ENCODE measurements at places on chromosomes 13 and 19. TPM values are rescaled to one million over a fixed set of nuclear protein-coding genes. Genes with fewer than 3 reads are reported as not detected.
A peak's percentile ranks its signal among the peaks of the same experiment; 100 is the strongest.

Gene TMEM272
- not detected for total RNA-seq

Gene SELENOW
- 312 TPM for total RNA-seq

Gene CCDC8
- 7.3 TPM for total RNA-seq

GRCh38 chr19:11541238-11541637 is 2.6 kb downstream of the CNN1 start:
- DNase-seq, result no peak
- no peaks in the 10 kb centered on the region for H3K27me3 ChIP-seq
- peaks cover 5% of the 10 kb centered on the region for H3K4me1 ChIP-seq
- H3K27ac ChIP-seq, result no peak overlapping the region

GRCh38 chr19:44903602-44904425 is 1.8 kb upstream of the APOE start:
- no peak overlapping the region for H3K27ac ChIP-seq
- H3K27me3 ChIP-seq, result no peaks in the 10 kb centered on the region

DNA sequence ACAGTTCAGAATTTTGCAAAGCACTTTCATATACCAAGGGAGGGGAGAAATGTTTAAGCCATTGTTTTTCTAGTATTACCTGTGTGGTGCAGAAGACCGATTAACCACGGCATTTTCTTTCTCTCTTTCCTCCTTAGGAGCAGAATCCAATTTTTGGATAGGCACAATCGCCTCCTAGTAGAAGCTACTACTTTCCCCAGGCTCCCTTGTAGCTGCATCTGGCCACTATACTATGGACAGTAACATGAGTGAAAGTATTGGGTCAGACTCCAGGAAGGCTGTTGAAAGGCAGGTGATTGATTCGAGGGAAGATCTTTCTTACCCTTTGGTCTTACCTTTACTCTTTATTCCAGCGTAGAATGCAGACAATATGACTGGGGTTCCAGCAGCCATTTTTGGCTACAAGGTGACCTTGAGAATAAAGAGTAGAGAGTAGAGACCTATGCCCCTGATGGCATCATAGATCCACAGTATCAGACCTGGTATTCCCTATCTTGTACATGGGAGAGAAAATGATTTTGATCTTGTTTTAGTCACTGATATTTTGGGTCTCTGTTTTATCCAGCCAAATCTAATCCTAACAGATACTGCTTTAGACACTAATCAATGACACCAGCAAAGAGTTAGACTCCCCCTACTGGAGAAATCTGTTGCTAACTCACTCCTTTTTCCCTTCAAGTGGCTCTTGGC is 77.0 kb downstream of the LRRC63 start:
- H3K36me3 ChIP-seq, result no peaks in the 10 kb centered on the region
- H3K27me3 ChIP-seq, result no peaks in the 10 kb centered on the region
- H3K4me1 ChIP-seq, result no peaks in the 10 kb centered on the region
- no peak overlapping the region for H3K27ac ChIP-seq
- no peak for DNase-seq
- H3K4me3 ChIP-seq, result no peak overlapping the region

DNA sequence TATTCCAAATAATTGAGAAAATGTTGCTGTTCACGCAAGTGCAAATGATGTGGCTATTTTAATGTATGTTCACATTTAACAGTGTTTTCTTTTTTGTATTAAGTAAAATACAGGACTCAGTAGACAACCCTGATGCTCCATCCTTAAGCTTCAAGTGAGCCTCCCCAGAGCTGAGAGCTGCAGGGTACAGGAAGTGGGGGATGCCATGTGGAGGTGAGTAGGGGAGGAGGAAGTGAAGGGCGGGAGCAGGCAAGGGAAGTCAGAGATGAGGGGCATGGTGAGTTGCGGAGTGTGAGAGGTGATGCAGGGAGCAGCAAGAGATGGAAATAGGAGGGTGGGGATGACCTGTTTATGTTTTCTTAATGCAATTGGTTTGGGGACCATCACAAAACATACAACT is 711.0 kb downstream of the UQCRFS1 start:
- H3K36me3 ChIP-seq, result no peaks in the 10 kb centered on the region
- H3K4me1 ChIP-seq, result peaks cover 11% of the 10 kb centered on the region
- no peaks in the 10 kb centered on the region for H3K27me3 ChIP-seq
- no peak overlapping the region for H3K4me3 ChIP-seq
- no peak for DNase-seq

DNA sequence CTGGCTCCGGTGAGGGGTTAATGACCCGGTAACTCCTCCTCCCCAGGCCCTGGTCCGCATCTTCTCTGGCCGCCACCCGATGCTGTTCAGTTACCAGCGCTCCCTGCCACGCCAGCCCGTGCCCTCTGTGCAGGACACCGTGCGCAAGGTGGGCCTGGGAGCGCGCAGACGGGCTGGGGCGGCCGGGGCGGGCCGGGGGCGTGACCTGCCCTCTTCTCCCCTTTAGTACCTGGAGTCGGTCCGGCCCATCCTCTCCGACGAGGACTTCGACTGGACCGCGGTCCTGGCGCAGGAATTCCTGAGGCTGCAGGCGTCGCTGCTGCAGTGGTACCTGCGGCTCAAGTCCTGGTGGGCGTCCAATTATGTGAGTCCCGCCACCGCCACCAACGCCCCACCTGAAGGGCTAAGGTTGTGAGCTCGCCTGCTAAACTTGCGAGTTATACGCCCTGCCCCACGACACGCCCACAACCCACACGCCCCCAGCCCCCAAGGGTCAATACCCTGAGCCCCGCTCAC is 10.4 kb downstream of the CPT1C start:
- H3K4me1 ChIP-seq, result no peaks in the 10 kb centered on the region
- no peak overlapping the region for H3K4me3 ChIP-seq
- H3K27ac ChIP-seq, result no peak overlapping the region
- H3K36me3 ChIP-seq, result no peaks in the 10 kb centered on the region

DNA sequence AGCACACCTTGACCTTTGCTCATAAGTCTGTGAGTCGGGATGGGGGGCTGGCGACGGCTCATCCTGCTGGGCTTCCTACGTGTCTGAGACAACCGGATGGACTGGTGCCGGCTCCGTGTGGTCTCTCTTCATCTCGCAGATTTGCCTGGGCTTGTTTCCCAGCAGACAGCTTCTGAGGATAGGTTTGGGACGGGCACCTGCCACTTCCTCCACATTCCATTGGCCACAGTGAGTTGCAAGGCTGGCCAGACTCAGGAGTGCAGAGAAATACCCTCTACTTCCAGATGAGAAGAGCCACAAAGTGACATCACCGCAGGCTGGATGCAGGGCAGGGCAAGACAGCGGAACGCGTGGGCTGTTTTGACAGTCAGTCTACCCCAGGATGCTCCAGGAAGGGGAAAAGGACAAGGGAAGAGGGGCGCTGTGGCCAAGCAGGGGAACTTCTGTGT is 48.1 kb downstream of the IRS2 start:
- no peaks in the 10 kb centered on the region for H3K4me1 ChIP-seq
- no peaks in the 10 kb centered on the region for H3K36me3 ChIP-seq
- no peak overlapping the region for H3K4me3 ChIP-seq
- H3K27me3 ChIP-seq, result no peaks in the 10 kb centered on the region

DNA sequence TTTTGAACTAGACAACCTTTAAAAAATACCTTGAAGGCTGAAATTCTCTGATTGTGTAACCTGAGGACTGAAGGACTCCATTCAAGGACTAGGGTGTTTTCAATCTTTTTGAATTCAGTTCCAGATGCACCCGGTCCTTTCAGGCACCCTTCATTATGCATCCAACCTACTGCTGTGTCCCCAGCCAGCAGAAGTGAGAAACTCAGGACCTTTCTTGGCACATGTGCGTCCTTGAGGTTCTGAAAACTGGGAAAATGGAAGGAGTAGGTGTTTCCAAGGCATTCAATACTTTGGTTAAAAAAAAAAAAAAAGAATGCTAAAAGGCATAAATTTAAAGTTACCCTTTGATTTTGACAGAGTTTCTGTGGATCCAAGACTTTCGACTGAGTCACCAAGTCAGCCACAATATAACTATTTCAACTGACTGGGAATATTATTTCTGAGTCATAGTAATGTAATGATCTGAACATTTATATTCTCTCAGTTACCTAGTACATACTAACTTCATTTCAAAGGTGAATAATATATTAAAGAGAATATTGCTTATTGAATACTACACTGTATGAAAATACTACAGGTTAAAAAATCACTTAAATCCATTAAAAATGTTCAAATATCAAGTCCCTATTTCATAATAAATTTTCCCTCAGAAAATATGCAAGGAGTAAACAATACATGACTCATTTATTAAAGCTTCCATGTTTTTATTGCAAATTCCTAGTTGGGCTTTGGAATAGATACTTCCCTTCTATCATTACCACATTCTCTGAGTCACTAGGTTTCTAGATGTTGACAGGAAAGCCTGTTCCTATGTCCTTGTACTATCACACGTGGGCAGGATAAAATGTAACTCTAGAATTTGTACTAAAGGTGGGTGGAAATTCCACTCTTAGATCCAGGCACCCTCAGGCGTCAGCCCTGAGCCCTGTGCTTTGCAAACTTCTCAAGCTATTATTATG is 2.4 kb upstream of the ITGBL1 start:
- H3K27ac ChIP-seq, result no peak overlapping the region
- no peak for DNase-seq
- peaks cover 3% of the 10 kb centered on the region for H3K27me3 ChIP-seq
- H3K4me1 ChIP-seq, result peaks cover 9% of the 10 kb centered on the region
- no peaks in the 10 kb centered on the region for H3K36me3 ChIP-seq

- DNase-seq, result no peak
- no peak overlapping the region for H3K27ac ChIP-seq
- peaks cover 11% of the 10 kb centered on the region for H3K4me1 ChIP-seq
Measured at GRCh38 chr13:45198041-45198440, 2.8 kb downstream of the KCTD4 start.

GRCh38 chr19:2248136-2249009 is 750 bp upstream of the AMH start:
- H3K4me3 ChIP-seq, result no peak overlapping the region
- H3K27ac ChIP-seq, result no peak overlapping the region

DNA sequence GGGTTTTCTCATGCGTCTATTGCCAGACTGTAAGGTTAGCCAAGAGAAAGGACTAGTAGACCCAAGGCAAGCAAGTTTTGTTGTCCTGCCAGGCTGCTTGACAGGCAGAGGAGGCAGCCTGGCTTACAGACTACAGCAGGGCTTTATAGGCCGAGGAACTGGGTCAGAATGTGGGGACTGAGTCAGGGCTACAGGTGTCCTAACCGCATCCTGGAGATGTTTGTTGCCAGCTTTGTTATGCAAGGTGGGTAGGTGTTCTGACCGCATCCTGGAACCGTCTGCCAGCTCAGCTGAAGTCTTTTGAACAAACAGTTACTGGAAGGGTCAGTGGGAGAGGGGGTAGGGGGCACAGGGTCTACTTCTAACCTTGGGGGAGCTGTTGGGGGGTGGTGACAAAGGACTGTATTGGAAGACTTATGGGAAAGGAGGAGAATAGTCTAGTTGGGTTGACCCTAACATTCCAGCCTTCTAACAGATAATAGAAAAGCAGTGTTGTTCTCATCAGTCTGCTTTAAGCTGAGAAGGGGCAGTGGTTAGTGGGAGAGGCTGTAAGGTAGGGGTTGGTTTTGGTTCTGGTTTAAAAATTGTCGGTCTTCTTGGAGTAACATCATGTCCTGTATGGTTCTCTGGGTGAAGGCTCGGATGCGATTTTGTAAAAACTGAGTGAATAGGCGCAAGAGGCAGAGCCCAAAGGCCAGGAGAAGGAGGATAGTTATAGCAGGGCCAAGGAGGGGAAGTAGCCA is 913.8 kb upstream of the SLITRK5 start:
- H3K4me1 ChIP-seq, result no peaks in the 10 kb centered on the region
- no peak overlapping the region for H3K27ac ChIP-seq
- no peak for DNase-seq
- H3K27me3 ChIP-seq, result no peaks in the 10 kb centered on the region

DNA sequence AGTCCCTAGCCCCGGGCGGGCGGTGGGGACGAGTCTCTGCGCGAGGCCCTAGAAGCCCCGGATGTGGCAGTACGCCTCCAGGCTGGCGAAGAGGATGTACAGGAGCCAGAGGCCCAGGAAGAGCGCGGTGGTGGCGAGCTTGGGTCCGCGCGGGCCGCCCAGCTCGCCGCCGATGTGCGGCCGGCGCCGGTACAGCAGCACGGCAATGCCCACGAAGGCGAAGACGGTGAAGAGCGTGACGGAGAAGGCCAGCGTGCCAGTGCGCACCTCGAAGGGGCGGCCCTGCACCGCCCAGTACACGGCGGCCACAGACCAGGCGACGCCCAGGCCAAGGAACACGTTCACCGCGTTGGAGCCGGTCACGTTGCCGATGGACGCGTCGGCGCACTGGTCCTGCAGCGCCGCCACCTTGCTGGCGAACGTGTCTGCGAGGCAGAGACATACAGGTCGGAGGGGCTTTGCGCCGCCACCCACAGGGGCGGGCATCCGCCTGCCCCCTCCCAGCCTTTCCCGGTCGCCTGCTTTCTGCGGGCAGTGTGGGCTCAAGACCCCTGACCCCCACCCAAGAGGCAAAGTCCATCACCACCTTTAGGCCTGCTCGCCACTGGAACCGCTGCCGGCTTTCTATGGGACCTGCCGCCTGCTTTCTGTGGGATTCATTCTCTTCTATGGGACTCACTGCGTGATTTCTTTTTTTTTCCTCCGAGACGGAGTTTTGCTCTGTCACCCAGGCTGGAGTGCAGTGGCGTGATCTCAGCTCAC is 10.9 kb upstream of the MEIS3 start:
- no peaks in the 10 kb centered on the region for H3K36me3 ChIP-seq
- peak; percentile 41 for DNase-seq
- no peak overlapping the region for H3K27ac ChIP-seq
- no peaks in the 10 kb centered on the region for H3K27me3 ChIP-seq
- H3K4me1 ChIP-seq, result peaks cover 24% of the 10 kb centered on the region
- no peak overlapping the region for H3K4me3 ChIP-seq

GRCh38 chr13:31772231-31772630 is 32.9 kb downstream of the RXFP2 start:
- no peak for DNase-seq
- H3K4me1 ChIP-seq, result peaks cover 5% of the 10 kb centered on the region
- H3K4me3 ChIP-seq, result no peak overlapping the region
- H3K36me3 ChIP-seq, result no peaks in the 10 kb centered on the region

- H3K4me3 ChIP-seq, result no peak overlapping the region
- H3K4me1 ChIP-seq, result no peaks in the 10 kb centered on the region
- no peaks in the 10 kb centered on the region for H3K36me3 ChIP-seq
- no peaks in the 10 kb centered on the region for H3K27me3 ChIP-seq
- no peak overlapping the region for H3K27ac ChIP-seq
Measured at GRCh38 chr13:21550918-21551317, 53.1 kb downstream of the MICU2 start.

- no peaks in the 10 kb centered on the region for H3K27me3 ChIP-seq
- H3K36me3 ChIP-seq, result no peaks in the 10 kb centered on the region
- no peak overlapping the region for H3K27ac ChIP-seq
- no peak overlapping the region for H3K4me3 ChIP-seq
- no peak for DNase-seq
Measured at GRCh38 chr13:21636656-21637055, 32.7 kb upstream of the MICU2 start.
